ENCODE measurements at places on chromosomes 5 and 9.

DNA sequence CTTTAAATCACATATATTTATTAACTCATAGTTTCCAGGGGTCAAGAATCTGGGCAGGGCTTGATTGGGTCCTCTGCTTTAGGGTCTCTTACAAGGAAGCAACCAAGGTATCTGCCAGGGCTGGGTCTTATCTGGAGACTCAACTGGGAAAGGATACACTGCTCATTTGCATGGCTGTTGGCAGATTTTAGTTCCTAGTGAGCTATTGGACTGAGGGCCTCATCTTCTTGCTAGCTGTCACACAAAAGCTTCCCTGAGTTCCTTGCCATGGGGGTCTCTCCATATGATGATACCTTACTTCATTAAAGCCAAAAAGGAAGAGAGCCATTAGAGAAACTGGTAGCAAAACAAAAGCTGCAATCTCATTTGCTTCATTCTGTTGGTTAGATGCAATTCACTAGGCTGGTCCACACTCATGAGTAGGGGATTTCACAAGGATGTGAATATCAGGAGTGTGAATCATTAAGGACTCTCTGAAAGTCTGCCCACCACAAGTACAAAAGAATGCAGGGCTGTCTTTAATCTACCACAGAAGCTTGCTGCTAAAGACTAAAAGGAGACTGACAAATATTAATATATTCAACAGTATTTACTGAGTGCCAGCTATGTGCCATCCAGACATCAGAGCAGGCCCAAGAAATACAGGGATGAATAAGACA lies 42.0 kb upstream of the TIMD4 start:
- no peak for DNase-seq

DNA sequence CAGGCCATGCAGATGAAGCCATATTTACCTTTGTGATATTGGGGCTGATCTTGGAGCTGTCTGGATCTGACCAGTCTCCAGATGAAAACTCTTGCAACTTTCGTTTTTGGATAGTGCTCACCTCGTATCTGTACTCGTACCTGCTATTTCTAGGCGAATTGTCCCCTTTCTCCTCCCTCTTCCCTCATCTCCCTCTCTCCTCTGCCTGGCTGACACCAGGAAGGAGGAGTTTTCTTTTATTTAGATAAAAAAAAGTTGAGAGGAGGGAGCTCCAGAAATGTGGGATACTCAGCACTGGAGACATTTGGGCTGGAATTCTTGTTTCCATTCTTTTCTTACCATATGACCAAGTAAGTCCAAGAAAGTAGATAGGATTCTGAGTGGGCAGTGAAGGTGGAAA lies 54.6 kb upstream of the ABL1 start:
- DNase-seq = no peak

GRCh38 chr9:36828611-36829013 lies 205.5 kb downstream of the PAX5 start:
- DNase-seq = no peak

- DNase-seq = no peak
Measured at GRCh38 chr9:110900917-110901316, 137.4 kb downstream of the LPAR1 start.

DNA sequence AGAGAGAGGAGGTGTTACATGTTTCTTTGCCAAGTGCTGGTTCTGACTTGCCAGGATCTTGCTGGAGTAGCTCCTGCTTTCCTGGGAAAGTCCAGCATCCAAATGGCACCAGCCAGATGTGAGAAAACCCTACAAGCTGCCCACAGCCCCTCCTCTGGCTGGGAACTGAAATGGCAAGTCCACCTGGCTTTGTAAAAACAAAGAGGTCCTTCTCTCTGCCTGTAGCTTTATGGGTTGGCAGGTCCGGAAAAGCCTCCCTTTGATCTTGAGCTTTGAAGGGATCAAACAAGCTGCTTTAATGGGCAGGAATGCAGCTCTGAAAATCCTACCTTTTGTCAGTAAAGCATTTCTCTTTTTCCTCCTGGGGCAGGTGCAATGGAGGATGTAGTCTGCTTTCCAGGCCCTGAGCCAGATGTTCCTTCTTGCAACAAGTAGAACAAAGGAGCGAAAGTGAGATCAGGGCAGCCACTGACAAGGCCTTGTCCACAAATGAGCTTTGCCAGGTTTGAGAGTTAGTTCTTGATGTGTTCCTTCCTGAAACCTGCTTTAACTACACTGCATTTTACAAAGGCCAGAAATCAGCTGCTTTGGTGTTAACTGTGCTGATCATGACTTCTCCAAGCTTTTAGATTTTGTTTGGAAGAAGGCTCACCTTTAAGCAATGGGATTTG lies 456.7 kb downstream of the ZNF608 start:
- DNase-seq = no peak

- DNase-seq = no peak
Measured at GRCh38 chr9:7977586-7977985, 178.0 kb upstream of the DMAC1 start.

Data from stimulated activated CD4-positive, alpha-beta T cell treated with anti-CD3 and anti-CD28 coated beads, TNF-alpha, amount 100 ng/mL, for 48 hours (primary cell).